ENCODE measurements at places on chromosomes 16 and 17.
A peak's percentile ranks its signal among the peaks of the same experiment; 100 is the strongest.

- no peak for DNase-seq
Observed at GRCh38 chr16:23901178-23902033, 65.6 kb downstream of the PRKCB start.

GRCh38 chr16:14448879-14449278 is 181.2 kb downstream of the PARN start:
- no peak for DNase-seq

- no peak for DNase-seq
Observed at GRCh38 chr16:4501071-4501478, 24.9 kb downstream of the HMOX2 start.

- peak; percentile 67 for DNase-seq
Observed at GRCh38 chr17:39598047-39598481, 9.7 kb downstream of the NEUROD2 start.
